Stimulated activated CD4-positive, alpha-beta T cell treated with anti-CD3 and anti-CD28 coated beads, Interleukin-1b, Interleukin-23, amount 100 ng/mL, for 1 hour (primary cell): ENCODE measurements at places on chromosomes 2 and 18.

- no peak for DNase-seq
Observed at GRCh38 chr2:156320486-156321098, 11.9 kb downstream of the NR4A2 start.

- DNase-seq, result no peak
Observed at GRCh38 chr2:102350137-102350793, 5.3 kb upstream of the IL18R1 start.

DNA sequence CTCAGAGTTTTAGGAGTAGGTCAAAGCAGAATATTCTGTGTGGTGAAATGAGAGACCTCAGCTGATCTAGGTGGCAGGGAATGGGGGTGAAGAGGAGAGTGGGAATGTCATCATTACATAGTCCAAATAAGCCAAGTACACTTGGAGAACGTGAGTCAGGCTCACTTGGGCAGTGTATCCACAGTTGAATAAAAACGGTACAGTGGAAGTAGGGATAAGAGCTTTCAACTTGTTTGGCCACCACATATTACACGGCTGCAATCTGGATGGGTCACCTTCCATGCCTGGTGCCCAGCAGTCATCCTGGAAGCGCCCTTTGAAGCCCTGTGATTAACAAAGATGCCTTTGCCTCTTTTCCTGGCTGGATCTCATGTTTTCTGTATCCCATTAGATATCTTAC is 28.6 kb downstream of the MIB1 start:
- no peak for DNase-seq

- DNase-seq, result no peak
Observed at GRCh38 chr2:106701203-106702022, 184.6 kb downstream of the ST6GAL2 start.

DNA sequence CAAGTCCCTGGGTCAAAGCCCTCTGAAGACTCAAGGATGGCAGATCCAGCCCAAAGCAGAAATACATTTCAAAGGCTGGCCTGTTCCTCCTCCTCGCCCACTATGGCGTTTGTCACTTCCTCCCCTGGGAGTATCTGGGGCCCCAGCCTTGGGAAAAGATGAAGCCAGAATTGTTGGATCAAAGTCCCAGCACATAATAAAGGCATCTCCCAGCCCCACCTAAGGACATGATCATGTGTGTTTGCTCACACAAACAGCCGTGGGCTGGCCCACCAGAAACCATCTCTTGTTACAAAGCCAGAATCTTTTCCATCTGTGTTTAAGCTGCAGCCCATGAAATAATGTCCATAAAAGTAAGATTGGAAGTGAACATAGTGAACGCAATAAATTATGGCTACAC is 50.1 kb upstream of the HAAO start:
- no peak for DNase-seq

DNA sequence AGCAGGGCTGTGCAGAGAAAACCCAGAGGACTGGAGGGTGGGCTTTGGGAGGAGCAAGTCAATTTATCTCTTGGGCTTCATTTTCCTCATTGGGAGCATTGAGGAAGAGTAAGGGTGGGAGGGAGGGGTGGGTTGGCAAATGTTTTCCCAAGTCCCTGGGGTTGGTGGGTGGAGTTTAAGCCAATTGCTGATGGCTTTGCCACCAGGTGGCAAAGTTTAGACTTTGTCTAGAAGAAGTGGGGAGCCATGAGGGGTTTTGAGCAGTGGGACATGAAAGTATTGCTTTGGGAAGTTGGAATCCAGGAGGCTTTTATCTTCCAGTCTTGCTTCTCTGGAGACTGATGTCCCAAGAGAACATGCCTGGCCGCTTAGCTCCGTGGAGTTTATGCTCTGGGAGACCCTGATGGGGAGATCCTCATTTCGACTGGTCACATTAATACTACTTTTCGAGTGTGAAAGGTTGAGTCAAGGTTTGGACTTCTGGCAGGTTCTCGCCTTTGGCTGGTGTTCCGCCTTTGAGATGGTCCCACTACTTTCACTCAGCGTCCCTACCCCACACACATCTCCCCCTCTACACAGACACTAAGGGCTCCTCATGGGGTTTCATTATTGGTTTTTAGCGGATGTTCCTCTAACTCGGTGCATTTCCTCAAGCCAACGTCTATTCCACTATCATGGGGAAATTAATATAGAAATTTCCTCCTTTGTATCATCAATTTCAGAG is 126.7 kb downstream of the PRKCE start:
- no peak for DNase-seq

DNA sequence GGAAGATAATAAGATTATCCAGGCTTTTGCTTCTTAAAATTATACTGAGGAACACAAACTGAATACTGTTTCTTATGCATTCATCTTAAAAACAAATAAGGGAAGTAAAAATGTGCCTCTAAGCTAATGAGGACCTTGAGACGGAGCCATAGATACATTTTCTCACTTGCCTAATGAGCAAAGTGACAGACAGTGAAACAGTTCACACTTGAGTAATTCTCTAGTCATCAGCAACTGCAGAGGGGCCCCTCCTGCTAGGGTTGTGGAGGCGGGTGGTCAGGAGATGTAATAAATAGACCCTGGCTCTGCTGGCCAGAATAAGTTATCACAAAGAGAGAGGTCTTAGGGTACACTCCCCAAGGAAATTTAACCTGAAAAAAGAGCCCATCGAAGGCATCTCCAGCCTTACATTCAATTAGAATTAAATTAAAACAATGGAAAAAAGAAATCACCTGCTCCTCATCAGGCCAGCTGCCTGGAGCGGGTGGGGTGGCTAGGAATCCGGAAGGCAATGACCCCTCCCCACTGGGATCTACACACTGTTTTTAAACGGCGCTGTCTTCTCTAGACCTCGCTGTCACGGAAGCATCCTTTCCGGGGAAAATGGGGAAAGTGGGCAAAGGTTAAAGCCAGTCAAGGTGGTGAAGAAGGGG is 32.6 kb upstream of the INSIG2 start:
- no peak for DNase-seq

DNA sequence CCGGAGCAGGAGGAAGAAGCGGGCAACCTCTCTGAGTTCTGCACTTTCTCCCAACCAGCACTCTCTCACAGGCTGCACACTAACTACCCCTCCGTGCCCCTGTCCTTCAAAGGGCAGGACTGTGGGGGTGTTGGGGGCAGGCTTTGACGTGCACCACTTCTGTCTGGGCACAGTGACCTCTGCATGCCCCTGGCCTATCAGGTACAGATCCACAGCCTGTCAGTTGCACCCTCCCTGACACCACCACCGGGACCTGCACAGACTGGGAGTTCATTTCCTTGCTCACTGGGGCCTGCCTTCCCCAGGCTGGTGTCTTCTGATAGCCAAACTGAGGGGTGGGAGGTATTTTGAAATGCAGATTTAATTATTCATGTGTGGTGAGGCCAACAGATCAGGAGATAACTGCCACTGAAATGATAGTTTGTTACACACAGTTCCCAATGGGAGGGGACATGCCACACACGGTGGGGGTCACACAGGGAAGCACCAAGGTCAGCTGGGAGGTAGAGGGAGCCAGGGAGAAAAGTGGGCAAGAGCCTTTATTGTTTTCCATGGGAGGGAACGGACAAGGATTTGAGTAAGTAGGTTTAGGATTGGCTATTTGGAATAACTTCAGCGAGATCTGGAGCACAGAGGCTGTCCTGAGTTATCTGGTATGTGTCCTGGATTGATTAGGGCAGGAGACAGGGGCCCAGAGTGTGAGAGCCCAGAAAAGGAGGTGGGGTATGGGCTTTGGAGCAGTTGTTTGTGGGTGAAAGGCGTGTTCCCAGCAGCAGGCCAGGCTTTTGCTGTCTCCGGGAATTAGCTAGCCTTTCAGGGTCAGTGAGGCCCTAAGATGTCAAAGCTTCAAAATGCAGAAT is 251.6 kb downstream of the AFF3 start:
- no peak for DNase-seq

DNA sequence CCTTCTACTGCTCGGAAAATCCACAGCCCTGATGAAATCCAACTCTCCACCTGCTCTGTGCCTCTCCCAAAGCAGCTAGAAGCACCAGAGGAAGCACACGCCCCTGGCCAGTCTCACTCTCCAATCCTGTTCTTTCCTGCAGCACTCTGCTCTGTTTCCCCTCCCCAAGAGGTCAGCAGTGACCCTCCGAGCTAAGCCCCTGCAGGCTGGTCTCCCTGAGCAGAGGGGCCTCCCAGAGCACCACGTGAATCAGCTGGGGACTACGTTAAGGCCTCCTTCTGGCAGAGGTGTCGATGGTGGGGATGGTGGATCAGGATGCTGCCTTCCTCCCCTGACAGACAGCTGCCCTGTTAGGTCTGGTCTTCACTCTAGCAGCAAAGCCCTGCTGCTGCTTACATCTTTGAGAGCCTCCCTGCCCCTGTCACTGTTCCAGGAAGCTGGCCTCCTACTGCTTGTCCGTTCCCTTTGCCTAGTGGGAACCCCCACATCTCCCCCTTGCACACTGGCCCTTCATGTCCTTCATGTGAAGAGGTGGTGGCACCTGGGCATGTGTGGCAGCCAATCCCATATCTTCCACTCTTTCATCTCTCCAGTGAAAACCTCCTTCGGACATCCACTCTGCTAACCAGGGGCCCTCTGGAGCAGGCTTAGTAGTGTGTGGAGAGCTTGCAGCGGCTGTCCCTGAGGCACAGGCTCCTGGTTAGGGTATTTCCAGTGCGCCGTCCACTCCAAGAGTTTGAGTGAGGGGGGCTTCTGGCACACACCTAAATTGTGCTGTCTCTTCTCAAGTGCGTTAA is 307.5 kb upstream of the HS6ST1 start:
- no peak for DNase-seq

DNA sequence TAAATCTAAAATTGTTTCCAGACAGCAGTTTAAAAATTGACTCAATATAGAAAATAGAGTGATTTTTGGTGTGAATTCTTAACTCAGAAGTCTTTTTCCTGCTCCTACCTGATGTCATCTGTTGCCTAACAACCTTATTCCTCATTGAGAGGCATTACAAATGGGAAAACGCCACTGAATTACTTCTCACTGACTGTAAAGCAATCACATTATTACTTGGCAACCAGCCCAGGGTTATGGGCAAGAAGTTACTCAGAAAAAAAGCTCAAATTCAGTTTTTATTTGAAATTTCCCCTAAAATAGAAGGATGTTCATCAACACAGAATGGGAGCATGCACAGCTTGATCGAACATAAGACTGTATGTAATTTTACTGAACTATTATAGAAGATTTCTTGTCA is 201.8 kb upstream of the GULP1 start:
- DNase-seq, result no peak

- DNase-seq, result no peak
Observed at GRCh38 chr18:80046011-80046410, 11.8 kb downstream of the RBFA start.

- no peak for DNase-seq
Observed at GRCh38 chr2:64362562-64363026, 91.4 kb upstream of the LGALSL start.

GRCh38 chr2:195514365-195514764 is 142.7 kb upstream of the SLC39A10 start:
- DNase-seq, result no peak

GRCh38 chr18:2918761-2919550 is 72.2 kb downstream of the EMILIN2 start:
- no peak for DNase-seq

DNA sequence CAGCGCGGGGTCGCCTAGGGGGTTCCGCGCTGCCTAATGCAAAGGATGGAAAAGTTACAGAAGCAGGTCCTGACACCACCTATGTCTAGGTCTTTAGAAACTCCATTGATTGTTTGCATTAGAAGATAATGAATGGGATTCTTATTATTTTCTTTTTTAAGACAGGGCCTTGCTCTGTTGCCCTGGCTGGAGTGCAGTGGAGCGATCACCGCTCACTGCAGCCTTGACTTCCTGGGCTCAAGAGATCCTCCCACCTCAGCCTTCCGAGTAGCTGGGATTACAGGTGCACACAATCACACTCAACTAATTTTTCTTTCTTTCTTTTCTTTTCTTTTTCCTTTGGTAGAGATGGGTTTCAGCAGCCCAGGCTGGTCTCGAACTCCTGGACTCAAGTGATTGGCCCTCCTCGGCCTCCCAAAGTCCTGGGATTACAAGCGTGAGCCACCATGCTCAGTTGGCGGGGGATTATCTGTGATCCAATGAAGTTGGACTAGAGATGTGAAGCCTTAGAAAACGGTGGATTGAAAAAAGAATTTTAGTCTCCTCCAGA is 761 bp upstream of the IDH1 start:
- no peak for DNase-seq

- DNase-seq, result no peak
Observed at GRCh38 chr2:15061268-15061667, 428.8 kb downstream of the LRATD1 start.

GRCh38 chr18:8835521-8835953 is 130.2 kb downstream of the MTCL1 start:
- no peak for DNase-seq

DNA sequence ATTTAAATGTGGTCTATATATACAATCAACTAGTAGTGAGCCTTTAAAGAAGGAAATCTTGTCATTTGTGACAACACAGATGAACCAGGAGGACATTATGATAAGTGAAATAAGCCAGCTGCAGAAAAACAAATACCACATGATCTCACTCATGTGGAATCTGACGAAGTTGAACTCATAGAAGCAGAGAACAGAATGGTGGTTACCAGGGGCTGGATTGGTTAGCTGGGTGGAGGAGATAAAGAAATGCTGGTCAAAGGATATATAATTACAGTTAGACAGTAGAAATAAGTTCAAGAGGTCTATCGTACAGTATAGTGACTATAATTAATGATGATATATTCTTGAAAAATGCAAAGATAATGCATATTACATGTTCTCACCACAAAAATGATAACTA is 267.9 kb downstream of the FBXO15 start:
- no peak for DNase-seq

DNA sequence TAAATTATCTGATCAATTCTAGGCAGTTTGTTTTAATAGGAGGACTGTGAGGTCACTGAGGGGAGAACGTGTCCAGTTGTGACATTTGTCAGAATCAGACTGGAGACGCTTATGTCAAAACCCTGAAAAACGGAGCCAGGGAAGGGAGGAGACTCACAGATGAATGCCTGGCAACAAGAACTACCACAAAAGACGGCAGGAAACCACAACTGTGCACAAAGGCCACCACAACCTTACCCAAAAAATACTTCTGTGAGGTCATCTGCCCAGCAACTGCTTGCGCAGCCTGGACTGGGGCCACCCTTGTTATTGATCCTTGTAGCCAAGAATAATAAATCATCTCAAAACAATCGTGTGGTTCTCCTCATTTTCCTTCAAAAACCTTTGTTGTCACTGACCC is 173.0 kb upstream of the ALKAL2 start:
- no peak for DNase-seq

- no peak for DNase-seq
Observed at GRCh38 chr2:117714110-117714509, 100.4 kb upstream of the DDX18 start.

- no peak for DNase-seq
Observed at GRCh38 chr2:234797566-234798250, 154.1 kb upstream of the SH3BP4 start.

DNA sequence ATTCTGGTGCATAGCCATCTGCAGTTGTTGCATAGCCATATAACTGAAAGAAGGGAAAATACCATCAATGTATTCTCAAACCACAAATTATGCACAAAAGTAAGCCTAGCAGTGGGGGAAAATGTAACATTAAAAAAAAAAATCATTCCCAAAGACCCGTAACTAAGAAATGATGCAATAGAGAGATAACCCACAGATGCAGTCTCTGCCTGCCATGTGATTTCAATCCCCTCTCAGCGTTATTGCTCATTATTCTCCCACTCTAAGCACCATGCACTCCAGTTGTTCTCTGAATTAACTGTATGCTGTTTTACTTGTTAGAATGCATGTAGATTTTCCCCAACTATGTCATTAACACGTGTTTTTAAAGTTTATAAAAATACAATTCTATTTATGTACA is 14.1 kb downstream of the DSC1 start:
- no peak for DNase-seq
